ENCODE measurements at places on chromosomes 1 and 21.

DNA sequence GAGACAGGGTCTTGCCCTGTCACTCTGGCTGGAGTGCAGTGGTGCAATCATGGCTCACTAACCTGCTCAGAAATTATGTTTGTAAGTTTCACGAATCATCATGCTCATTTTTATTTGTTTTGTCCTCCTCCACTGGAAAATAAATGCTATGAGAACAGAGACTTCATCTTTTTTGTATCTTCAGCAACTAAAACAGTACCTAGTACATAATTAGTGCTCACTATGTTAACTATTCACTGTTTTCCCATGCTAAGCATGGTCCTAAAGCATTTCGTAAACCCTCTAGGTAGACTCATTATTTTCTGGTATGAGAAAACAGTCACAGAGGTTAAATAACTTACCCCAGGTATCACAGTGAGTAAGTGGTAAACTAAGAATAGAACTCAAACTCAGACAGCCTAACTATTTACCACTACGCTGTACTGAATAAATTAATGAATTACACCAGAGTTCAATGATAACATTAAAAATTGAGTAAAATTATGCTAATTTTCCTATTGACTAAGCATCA lies 118.4 kb downstream of the RERE start:
- H3K4me1 ChIP-seq, result peaks cover 4% of the 10 kb centered on the region
- no peak overlapping the region for H3K4me3 ChIP-seq
- no peaks in the 10 kb centered on the region for H3K36me3 ChIP-seq
- no peak for DNase-seq
- no peaks in the 10 kb centered on the region for H3K27me3 ChIP-seq

GRCh38 chr21:40620386-40621145 lies 226.4 kb downstream of the DSCAM start:
- H3K27ac ChIP-seq, result no peak overlapping the region
- H3K27me3 ChIP-seq, result no peaks in the 10 kb centered on the region
- DNase-seq, result no peak
- no peak overlapping the region for H3K4me3 ChIP-seq
- H3K4me1 ChIP-seq, result no peaks in the 10 kb centered on the region
- H3K36me3 ChIP-seq, result no peaks in the 10 kb centered on the region

DNA sequence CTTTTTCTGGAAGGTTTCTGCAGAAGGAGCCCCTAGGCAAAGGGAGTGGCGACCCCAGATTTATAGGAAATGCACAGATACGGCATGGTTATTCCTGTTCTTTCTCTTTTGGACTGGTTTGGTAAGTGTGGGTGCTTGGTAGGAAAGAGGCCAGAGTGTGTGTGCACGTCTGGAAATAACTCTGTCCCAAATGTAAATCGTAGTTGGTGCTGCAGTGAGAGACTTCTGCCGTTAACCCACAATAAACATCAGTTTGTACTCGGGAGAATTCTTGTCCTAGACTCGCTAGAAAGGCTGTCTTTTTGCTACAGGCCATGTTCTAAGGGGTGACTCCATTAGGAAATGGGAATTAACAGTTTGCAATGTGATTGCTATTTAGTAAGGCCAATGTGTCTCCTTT lies 779 bp downstream of the SLC44A3 start:
- no peak for DNase-seq
- no peaks in the 10 kb centered on the region for H3K36me3 ChIP-seq
- no peaks in the 10 kb centered on the region for H3K4me1 ChIP-seq
- no peaks in the 10 kb centered on the region for H3K27me3 ChIP-seq

- H3K4me3 ChIP-seq, result no peak overlapping the region
- H3K27me3 ChIP-seq, result no peaks in the 10 kb centered on the region
- H3K4me1 ChIP-seq, result no peaks in the 10 kb centered on the region
- no peak overlapping the region for H3K27ac ChIP-seq
Measured at GRCh38 chr1:39852876-39853275, 30.4 kb downstream of the TRIT1 start.

DNA sequence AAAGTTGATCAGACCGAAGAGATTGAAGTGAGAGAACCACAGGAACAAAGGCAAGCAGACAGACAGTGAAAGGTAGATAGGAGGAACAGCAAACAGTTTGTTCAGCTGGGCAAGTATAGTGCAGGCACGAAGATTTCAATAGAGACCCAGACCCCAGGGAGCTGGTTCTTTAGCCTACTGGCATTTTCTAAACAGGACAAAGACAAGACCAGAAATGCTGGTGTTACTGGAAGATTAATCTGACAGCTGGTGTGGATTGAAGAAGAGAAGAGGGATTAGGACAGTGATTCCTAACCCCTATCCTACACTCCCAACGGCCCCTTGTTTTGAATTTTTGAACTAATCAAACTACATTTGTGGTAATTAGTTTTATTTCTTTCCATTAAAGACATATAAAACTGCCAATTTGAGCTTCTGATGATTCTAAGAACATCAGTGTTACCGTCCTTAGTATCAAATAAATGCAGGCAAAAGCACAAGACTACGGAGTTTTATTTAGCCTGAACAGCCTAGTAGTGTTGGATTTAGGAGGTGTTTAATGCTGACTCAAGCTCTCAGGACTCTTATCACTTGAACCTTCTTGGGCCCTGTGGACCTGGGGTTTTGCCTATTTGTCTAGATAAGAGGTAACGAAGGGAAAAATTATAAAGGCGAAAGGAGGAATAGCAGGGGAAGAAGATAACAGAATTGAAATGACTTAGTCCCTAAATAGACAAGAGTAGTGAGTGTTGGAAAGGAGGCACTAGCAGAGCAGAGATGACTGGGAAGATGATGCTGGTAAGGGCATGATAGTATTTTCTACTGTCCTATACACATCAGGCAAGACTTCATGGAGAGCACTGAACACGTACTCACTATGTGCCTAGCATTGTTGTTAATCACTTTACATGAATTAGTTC lies 2.0 kb downstream of the NPL start:
- H3K4me3 ChIP-seq, result no peak overlapping the region
- no peaks in the 10 kb centered on the region for H3K36me3 ChIP-seq
- H3K27ac ChIP-seq, result no peak overlapping the region
- no peaks in the 10 kb centered on the region for H3K4me1 ChIP-seq
- no peaks in the 10 kb centered on the region for H3K27me3 ChIP-seq
- no peak for DNase-seq

GRCh38 chr21:43890042-43890441 lies 25.0 kb downstream of the AGPAT3 start:
- no peak for DNase-seq
- H3K4me3 ChIP-seq, result no peak overlapping the region
- H3K27me3 ChIP-seq, result no peaks in the 10 kb centered on the region
- no peak overlapping the region for H3K27ac ChIP-seq

- H3K27me3 ChIP-seq, result no peaks in the 10 kb centered on the region
- H3K4me3 ChIP-seq, result no peak overlapping the region
- DNase-seq, result no peak
- H3K27ac ChIP-seq, result no peak overlapping the region
- H3K36me3 ChIP-seq, result no peaks in the 10 kb centered on the region
Measured at GRCh38 chr1:10781137-10781536, 15.3 kb downstream of the CASZ1 start.

DNA sequence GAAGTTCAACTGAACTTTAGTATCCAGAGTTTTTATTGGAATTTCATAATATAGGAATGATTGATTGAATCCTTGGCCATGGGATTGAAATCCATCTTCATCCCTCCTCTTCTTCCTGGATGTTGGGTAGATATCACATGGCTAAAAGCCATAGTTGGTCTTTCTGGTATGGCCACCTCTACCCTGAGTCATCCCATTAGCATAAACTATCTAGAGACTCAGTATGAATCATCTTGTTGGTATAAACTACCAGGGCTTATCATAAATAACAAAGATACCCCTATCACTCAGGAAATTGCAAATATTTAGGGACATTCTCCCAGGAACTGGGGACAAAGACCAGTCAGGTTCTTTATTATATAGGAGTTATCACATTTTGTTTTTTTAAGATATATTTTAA lies 21.2 kb upstream of the ZP4 start:
- H3K27me3 ChIP-seq, result no peaks in the 10 kb centered on the region
- no peak overlapping the region for H3K4me3 ChIP-seq
- no peaks in the 10 kb centered on the region for H3K36me3 ChIP-seq
- H3K4me1 ChIP-seq, result no peaks in the 10 kb centered on the region

DNA sequence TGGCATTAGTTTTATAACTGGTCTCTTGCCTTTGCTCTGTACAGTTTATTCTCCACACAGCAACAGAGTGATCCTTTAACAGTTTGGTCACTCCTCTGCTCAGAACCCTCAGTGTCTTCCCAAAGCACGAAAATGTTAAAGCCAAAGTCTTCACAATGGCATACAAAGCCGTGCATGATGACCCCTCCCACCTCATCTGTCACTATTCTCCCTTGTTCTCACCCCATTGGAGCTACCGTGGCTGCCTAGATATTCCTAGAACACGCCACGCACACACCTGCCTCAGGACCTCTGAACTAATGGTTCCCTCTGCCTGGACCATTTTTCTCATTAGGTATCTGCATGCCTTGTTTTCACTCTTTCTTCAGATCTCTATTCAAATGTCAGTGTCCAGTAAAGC lies 8.6 kb upstream of the SEMA4A start:
- H3K27ac ChIP-seq, result no peak overlapping the region
- no peak overlapping the region for H3K4me3 ChIP-seq
- H3K4me1 ChIP-seq, result peaks cover 29% of the 10 kb centered on the region
- no peaks in the 10 kb centered on the region for H3K27me3 ChIP-seq

GRCh38 chr21:41054018-41054578 lies 113.9 kb upstream of the BACE2 start:
- no peak overlapping the region for H3K4me3 ChIP-seq
- no peaks in the 10 kb centered on the region for H3K27me3 ChIP-seq
- H3K4me1 ChIP-seq, result no peaks in the 10 kb centered on the region
- no peak overlapping the region for H3K27ac ChIP-seq

DNA sequence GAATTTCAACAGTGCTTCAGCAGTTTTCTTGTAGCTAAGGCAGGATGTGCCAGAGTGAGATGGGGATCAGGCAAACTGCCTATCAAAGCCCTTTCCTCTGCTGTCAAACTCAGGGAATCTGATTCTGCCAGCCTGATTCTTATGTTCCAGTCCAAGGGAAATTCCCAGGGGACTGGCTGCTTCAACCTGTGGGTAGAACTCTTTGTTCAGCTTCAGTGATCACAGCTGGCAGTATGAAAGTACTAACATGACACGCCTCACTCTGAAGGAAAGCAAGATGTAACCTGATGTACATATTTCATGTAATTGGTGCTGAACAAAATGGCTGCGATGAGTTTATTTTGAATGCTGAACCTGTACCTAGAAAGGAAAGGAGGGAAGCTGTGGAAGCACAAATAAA lies 40.1 kb upstream of the SLC5A9 start:
- H3K4me1 ChIP-seq, result no peaks in the 10 kb centered on the region
- H3K27ac ChIP-seq, result no peak overlapping the region
- H3K36me3 ChIP-seq, result no peaks in the 10 kb centered on the region
- no peak overlapping the region for H3K4me3 ChIP-seq

DNA sequence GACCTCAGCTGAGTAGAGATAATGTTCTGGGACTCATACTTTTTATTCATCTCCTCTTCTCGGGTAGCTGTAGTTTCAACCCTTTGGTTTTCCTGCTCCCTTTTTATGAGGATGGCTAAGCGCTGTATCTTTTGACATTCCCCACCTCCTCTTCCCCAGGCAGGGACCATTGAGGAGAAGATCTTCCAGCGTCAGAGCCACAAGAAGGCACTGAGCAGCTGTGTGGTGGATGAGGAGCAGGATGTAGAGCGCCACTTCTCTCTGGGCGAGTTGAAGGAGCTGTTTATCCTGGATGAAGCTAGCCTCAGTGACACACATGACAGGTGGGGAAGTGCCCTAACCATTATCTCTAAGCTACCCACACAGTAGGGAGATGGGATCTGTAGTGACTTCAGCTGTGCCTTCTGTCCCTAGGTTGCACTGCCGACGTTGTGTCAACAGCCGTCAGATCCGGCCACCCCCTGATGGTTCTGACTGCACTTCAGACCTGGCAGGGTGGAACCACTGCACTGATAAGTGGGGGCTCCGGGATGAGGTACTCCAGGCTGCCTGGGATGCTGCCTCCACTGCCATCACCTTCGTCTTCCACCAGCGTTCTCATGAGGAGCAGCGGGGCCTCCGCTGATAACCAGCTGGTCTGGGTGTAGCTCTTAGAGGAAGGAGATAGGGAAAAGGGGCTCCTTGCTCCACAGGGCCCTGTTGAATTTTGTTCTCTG lies 25.6 kb downstream of the LRRC41 start:
- H3K4me3 ChIP-seq, result no peak overlapping the region
- H3K36me3 ChIP-seq, result peaks cover 43% of the 10 kb centered on the region
- H3K4me1 ChIP-seq, result no peaks in the 10 kb centered on the region

DNA sequence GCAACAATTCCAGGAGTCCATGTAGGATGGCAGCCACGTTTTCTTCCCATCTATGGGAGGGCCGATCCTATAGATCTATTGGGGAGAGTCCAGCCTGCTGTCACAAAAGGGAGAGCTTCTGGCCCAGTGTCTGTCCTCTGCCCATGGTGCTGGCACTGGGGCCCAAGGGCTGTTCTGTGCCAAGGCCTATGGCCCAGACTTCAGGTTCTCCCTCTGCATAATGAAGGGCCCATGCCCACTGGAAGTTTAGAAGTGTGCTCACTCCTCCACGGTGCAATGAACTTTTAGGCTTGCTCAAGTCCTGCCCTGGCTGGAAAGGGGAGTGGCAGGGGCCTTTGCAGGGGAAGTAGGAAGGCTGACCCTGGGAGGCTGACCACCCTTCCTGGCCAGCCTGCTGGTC lies 44.1 kb upstream of the ATP2B4 start:
- no peaks in the 10 kb centered on the region for H3K4me1 ChIP-seq
- H3K4me3 ChIP-seq, result no peak overlapping the region
- no peak overlapping the region for H3K27ac ChIP-seq
- H3K36me3 ChIP-seq, result no peaks in the 10 kb centered on the region

DNA sequence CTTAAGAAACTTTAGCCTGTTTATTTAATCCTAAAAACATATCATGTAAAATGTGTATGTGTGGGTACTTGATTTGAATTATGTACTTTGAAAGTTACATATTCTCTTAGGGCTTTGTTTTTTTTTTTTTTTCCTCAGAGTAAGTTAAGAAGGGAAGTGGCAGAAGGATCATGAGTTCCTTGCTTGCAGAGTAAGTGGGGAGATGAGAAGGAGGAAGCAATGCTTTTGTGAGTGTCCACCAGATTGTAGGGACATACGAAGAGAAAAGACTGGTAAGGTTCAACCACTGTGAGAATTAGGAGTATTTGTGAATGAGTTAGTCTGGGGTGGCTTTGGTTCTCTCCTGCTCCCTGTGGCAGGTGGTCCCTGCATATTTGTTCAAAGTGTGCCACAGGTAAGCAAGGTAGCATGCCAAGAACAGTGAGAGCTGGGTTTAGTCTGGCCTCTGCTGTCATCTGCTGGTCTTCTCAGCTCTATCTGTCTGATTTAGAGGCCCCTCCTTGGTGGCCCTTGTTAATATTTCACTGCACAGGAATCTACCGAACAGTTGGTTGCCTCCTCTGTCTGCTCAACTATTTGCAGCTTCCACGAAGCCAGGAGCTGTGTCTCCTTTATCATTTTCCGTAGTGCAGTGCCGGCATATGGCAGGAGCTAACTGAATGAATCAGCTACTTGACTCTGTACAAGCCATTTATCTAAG lies 9.5 kb downstream of the DNM3 start:
- no peak overlapping the region for H3K4me3 ChIP-seq
- no peak for DNase-seq
- no peaks in the 10 kb centered on the region for H3K36me3 ChIP-seq
- H3K27ac ChIP-seq, result no peak overlapping the region
- no peaks in the 10 kb centered on the region for H3K27me3 ChIP-seq

GRCh38 chr1:3504822-3505153 lies 50.3 kb downstream of the ARHGEF16 start:
- H3K4me1 ChIP-seq, result peaks cover 16% of the 10 kb centered on the region
- peak overlapping the region; percentile 87 for H3K27ac ChIP-seq
- no peak for DNase-seq
- H3K27me3 ChIP-seq, result no peaks in the 10 kb centered on the region
- no peak overlapping the region for H3K4me3 ChIP-seq
